ENCODE measurements at places on chromosomes 2 and 18. TPM values are rescaled to one million over a fixed set of nuclear protein-coding genes. Genes with fewer than 3 reads are reported as not detected.

Gene DNER
- 0.45 TPM for total RNA-seq

Gene NGEF
- 2.3 TPM for total RNA-seq

Gene CHPF
- 81.2 TPM for total RNA-seq

Gene OTOS
- not detected for total RNA-seq

Gene SLC5A7
- not detected for total RNA-seq

Gene IRS1
- 16.6 TPM for total RNA-seq

Gene CCDC138
- total RNA-seq, result 3.2 TPM

Gene GRP
- not detected for total RNA-seq

Gene FSHR
- not detected for total RNA-seq

Gene CELF4
- total RNA-seq, result not detected

Gene DLGAP1
- total RNA-seq, result 6.2 TPM

Gene ERLEC1
- 54.3 TPM for total RNA-seq

- DNase-seq, result no peak
These were observed 1341.8 kb upstream of the NXPH2 start for GRCh38 chr2:140122001-140122400.

- DNase-seq, result no peak
These were observed 3.1 kb upstream of the TXNL4A start for GRCh38 chr18:79991494-79991893.

DNA sequence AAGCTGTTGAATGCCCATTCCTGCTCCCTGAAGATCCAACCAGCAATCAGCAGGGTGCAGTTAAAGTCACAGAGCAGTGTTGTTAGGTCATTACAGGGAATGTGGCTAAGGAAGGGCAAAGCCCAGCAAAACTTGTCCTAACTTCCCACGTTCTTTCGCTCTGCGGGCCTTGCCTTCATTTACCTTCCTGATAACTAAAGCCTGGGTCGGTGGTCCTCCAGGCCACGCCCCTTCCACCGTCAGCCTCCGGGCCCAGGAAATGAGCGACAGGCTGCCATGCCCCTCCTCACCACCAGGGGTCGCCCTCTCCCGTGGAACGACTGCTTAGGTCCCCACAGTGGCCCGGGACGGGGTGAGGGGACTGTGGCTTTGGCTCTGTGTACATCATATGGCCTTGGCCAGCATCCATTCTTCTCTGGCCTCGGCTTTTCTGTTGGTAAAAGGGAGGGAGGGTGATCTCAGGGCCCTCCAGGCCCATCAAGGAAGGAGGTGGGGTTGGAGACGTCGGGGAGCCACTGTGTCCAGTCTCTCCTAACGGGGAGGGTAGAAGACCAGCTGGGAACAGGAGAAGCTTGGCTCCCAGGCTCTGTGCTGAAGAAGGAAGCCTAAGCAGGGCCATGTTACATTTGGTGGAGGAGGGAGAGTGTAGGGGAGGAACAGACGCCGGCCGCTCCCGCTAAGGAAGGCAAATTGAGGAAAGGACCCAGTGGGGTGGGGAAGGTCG lies 2.2 kb downstream of the SH2D6 start:
- DNase-seq, result peak; percentile 97

DNA sequence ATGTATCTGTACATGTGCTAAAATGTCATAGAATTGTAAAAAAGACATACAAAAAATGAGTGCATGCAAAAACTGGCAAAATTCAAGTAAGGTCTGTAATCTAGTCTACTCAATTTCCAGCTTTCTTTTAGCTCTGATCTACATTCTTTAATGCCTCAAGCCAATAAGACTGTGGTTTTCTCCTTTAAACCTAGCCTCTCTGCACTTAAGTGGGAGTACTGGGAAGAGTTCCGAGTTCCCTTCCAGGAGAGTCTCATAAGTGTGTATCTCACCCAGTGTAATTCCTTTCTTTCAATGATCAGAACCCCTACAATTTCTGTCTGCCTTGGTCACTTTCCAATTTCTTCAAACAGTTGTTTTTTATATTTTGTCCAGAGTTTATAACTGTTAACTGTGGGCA lies 150.1 kb downstream of the PTRHD1 start:
- no peak for DNase-seq

DNA sequence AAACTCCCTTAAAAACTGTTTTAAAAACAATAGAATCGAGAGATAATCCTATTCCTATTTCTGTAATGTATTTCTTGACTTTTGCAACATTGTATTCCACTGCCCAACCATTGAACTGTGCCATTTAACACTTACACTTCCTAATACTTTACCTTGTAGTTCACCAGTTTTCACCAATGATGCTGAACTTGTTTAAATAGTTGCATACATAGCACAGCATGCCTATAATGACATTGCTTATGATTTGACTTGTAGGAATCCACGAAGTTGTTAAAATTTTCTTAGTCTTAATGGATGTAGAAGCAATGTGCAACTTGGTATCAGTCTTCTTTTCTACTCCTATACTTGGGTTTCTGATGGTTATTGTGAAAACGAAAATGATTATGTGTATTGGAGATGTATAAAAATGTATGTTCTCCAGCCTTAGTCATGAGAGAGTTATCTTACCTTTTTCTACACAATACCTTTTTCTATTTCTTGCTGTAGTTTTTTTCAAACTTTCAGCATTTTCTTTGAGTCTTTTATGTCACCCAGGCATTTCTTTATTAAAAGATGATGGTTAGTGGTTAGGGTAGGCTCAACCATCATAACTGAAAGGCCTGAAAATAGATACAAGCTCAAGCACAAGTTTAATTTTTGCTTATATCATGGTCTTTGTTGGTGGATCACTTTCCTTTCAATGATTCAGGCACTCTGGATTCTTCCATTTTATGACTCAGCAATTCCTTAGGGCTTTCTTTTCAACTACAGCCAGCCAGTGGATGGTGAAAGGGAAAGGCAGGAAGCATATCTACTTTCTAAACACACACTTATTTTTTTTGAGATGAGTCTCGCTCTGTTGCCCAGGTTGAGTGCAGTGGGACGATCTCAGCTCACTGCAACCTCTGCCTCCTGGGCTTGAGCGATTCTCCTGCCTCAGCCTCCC lies 9.4 kb downstream of the GPD2 start:
- DNase-seq, result no peak

GRCh38 chr2:102258025-102258385 lies 53.4 kb upstream of the IL1RL1 start:
- DNase-seq, result no peak

DNA sequence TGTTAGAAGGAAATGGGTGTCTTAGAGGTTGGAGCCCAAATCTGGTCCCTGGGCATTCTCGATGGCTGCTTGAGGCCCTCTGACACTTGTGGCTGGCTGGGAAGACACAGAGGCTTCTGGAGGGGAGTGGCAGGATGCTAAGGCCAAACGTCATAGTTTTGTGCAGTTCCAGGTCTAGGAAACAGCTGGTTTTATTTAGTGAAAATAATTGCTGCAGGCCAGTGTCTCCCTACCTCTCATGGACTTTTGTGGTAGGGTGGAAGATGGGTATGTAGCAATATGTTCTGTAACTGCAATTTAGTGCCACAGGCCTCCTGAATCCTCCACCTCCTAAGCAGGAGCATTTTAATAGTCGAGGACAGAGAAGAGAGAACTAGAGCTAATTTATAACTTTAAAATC lies 32.2 kb upstream of the SPRED2 start:
- no peak for DNase-seq

GRCh38 chr2:232422051-232422450 lies 15.4 kb downstream of the ALPG start:
- DNase-seq, result no peak

DNA sequence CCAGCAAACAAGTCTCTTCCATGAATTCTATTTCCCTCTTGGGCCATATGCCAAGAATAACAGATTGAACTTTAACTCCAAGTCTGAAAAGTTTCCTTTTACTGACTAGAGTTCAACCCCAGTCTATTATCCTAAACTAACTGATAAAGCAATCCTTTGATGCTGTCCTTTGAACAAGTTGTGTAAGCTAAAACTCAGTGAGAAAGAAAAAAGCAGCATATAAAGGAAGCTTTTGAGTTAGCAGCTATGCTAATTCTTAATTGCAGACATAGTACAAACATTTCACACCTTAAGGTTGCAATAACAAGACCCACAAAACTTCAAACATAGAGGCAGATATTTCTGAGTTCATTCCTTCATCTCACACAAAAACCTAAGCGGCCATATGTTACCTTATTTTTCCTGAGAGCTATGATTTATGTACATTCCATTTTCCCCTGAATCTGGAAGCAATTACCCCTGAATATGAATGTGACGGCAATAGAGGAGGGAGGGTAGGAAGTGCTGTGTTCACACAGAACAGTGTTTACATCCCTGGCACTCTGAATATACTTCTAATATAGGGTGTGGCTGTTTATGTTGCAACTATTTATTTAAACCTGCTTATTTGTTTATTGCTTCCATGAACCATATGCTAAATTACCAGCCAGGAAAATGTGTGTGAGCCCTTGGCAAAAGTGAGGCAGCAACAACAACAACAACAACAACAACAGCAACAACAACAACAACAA lies 180.6 kb downstream of the IRS1 start:
- DNase-seq, result no peak

GRCh38 chr2:10831400-10831985 lies 18.9 kb upstream of the PDIA6 start:
- no peak for DNase-seq

DNA sequence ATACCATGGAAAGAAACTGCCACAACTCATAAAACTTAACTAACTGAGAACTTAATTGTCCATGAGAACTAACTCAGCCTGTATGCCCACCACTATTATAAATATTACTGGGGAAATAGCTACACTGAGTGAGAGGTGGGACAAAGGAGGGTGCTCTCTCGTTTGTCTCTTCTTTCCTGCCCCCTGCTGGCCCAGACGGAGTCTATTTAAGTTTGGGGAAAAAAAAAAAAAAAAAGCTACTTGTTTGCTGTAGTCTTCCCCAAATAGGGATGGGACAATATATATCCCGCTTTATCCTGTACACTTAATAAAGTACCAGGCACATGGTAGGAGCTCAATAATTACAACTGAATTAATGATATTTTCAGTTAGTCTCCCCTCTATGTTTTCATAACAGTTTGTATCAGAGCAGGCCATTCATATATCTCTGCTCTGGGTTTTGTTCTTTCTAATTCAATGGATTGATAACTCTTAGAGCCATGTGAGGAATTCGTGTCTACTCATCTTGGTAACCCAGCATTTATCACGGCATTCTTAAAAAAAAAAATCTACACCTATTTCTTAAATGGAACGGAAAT lies 647.6 kb upstream of the PKDCC start:
- DNase-seq, result no peak

DNA sequence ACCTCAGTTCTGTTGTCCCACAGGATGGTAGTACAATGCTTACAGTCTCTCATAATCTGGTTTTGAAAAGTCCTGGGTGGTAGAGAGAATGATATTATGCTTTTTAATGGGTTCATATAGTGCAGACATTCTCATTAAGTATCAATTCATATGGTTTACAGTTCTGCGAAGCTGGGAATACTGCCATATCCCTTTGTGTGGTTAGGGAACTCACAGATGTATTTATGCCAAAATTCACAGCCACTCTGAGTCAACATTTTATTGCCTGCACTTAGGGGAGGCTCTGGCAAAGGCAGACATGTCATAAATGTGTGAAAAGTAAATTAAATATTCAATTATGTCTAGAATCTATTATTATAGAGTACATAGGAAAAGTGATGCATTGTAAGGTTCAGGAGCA lies 808.2 kb downstream of the SUCLG1 start:
- DNase-seq, result no peak

DNA sequence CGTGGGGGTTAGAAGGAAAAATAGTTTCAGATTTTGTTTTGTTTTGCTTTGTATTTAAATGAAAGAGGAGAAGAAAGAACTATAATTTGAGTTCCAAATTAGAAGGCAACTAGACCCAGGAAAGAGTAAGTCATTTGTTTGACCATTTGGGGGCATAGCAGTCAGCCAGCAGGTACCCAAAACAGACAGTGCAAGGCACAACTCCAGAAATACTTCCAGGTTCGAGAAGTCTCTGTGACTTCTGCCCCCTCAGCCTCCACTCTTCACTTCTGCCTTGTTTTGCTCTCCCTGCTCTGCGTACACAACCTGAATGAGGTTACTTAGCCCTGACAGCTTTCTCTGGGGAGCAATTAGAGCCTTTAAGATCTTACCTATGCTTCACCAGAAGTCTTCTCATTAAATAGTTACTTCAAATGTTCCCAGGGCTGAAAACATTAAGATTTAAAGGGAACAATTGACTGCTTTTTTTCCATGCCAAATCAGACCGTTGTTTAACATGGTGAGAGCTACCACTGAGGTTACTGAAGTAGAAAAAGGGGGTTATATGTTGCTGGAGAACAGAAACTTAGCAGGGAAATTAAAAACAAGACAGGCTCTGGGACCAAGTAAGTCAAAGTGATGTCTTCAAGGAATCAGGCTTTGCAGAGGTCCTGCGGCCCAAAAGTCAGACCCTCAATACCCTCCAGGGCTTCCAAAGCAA lies 216.9 kb downstream of the BCL11A start:
- no peak for DNase-seq

GRCh38 chr2:215841175-215841816 lies 172.1 kb downstream of the MREG start:
- DNase-seq, result no peak

- DNase-seq, result no peak
These were observed 112.2 kb downstream of the TRIB2 start for GRCh38 chr2:12828980-12829379.

- DNase-seq, result no peak
These were observed 39.1 kb downstream of the FN1 start for GRCh38 chr2:215396595-215397313.

- DNase-seq, result peak; percentile 98
These were observed 14.3 kb downstream of the MALL start for GRCh38 chr2:110101280-110101844.

DNA sequence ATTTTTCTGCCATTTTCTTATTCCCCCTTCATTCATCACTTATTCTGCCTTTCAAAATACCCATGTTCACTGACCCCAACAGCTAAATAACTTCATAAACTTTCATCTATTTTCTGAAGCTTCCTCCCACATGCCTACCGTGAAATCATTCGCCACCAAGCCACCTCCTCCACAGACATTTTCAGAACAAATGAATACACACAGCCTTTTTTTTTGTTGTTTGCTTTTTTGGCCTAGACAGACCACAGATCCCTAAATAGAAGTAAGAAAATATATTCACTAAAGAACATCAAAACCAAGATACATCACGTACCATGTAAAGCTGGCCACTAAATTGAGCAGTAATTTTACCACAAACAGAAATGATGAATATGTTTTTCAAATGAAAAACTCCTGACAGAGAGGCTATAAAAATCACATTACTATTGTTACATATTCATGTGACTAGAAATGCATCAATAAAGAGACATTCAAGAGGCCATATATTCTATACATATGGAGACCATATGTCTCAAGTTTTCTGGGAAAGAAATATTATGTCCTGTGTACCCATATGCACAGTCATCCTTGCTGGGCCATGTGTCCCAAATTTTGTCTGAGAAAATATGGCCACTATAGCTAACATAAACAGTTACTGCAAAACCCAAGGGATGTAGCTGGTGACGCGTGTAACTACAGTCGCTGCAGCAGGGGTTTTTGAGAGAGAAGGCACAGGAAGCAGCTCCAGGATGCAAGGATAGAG lies 200.3 kb downstream of the FBXO15 start:
- DNase-seq, result no peak

DNA sequence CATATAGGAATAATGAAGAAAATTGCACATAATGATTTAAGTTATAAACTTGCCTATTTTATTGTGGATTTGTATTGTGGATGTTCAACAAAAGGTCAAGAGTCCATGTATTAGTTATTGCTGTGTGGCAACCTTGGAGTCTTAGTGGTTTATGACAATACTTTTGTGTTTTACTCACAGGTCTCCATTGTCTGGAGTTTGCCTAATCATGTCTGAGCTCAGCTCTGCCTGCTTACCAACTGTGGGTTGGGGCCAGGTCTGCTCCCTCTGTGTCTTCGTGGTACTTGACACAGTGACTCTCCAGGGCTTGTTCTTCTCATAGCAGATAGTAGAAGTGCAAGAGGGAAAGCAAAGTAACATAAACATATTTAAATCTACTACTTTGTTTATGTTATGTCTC lies 382.5 kb downstream of the CBLN2 start:
- no peak for DNase-seq
